ENCODE measurements at places on chromosomes 16 and 17. TPM values are rescaled to one million over a fixed set of nuclear protein-coding genes. Genes with fewer than 3 reads are reported as not detected.

Gene ITGB4
- total RNA-seq: 2.5 TPM

Gene TOP2A
- 134 TPM for total RNA-seq

Gene HOXB6
- total RNA-seq: 39.8 TPM

Gene JMJD6
- total RNA-seq: 29.2 TPM

Gene KRT24
- total RNA-seq: not detected

Gene OR1E2
- total RNA-seq: not detected

Gene NT5C3B
- 58.0 TPM for total RNA-seq

Gene FSCN2
- total RNA-seq: 1.2 TPM

Gene CDK5RAP3
- 60.9 TPM for total RNA-seq

Gene CCDC200
- not detected for total RNA-seq

Gene SPN
- total RNA-seq: not detected
